A549 treated with DMSO at 1 μM for 4 hours (cell line): ENCODE measurements at places on chromosomes 2 and 18. TPM values are rescaled to one million over a fixed set of nuclear protein-coding genes. Genes with fewer than 3 reads are reported as not detected.

Gene ADRA2B
- total RNA-seq, result 0.03 to 0.09 TPM (median 0.08 TPM) in 4 of 5 replicates, not detected in the other

Gene MYCN
- total RNA-seq, result not detected in 5 replicates

Gene CHRNA1
- total RNA-seq, result not detected in 5 replicates

Gene NTSR2
- total RNA-seq, result not detected in 5 replicates

Gene HJURP
- 86.1 to 88.2 TPM (median 87.1 TPM) in 5 replicates for total RNA-seq

Gene FSHR
- not detected in 5 replicates for total RNA-seq

Gene SP140
- 0.16 to 0.24 TPM (median 0.19 TPM) in 4 of 5 replicates, not detected in the other for total RNA-seq

Gene TMEM150A
- total RNA-seq, result 9.3 to 13.0 TPM (median 12.3 TPM) in 5 replicates

Gene SLC16A14
- 1.0 to 1.9 TPM (median 1.4 TPM) in 5 replicates for total RNA-seq

Gene CCBE1
- 5.8 to 14.2 TPM (median 10.5 TPM) in 5 replicates for total RNA-seq

Gene TNFAIP6
- 1.4 to 3.0 TPM (median 2.1 TPM) in 5 replicates for total RNA-seq

Gene G6PC2
- not detected in 5 replicates for total RNA-seq

Gene PLGLB2
- 0.29 to 0.49 TPM (median 0.45 TPM) in 5 replicates for total RNA-seq

Gene RAPGEF4
- total RNA-seq, result 0.16 to 0.35 TPM (median 0.21 TPM) in 5 replicates

Gene CCDC74B
- total RNA-seq, result 6.1 to 7.5 TPM (median 6.6 TPM) in 5 replicates

Gene ERFE
- 6.3 to 8.3 TPM (median 7.7 TPM) in 5 replicates for total RNA-seq

Gene CCDC88A
- total RNA-seq, result 22.8 to 38.2 TPM (median 30.6 TPM) in 5 replicates

Gene TRABD2A
- 8.9 to 10.8 TPM (median 10.3 TPM) in 5 replicates for total RNA-seq

Gene ANKAR
- total RNA-seq, result 1.0 to 1.6 TPM (median 1.4 TPM) in 5 replicates

Gene PXDN
- total RNA-seq, result 8.5 to 13.8 TPM (median 12.3 TPM) in 5 replicates

Gene MPPE1
- 18.3 to 23.1 TPM (median 20.8 TPM) in 5 replicates for total RNA-seq

Gene GAL3ST2
- 0.23 to 0.40 TPM (median 0.34 TPM) in 4 of 5 replicates, not detected in the other for total RNA-seq
